ENCODE measurements at places on chromosomes 6 and 20.

DNA sequence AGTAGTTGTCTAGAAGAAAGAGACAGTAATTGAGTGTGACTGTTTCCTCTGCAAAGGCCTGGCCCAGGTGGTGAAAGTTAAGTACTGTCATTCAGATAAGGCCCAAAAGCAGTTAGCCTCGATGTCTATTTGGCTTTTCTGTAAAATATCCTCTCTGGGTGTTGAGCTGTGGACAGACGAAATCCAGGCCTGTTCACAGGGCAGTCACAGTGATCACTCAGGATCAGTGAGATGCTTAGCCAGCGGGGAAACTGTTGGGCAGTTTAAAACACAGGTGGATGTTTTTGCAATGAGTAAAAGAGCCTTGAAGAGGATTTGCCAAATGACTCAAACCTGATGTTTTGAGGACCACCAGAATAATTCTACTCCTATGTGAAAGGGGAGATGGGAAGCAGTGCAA is 22.0 kb upstream of the PRDM1 start:
- no peak for DNase-seq

DNA sequence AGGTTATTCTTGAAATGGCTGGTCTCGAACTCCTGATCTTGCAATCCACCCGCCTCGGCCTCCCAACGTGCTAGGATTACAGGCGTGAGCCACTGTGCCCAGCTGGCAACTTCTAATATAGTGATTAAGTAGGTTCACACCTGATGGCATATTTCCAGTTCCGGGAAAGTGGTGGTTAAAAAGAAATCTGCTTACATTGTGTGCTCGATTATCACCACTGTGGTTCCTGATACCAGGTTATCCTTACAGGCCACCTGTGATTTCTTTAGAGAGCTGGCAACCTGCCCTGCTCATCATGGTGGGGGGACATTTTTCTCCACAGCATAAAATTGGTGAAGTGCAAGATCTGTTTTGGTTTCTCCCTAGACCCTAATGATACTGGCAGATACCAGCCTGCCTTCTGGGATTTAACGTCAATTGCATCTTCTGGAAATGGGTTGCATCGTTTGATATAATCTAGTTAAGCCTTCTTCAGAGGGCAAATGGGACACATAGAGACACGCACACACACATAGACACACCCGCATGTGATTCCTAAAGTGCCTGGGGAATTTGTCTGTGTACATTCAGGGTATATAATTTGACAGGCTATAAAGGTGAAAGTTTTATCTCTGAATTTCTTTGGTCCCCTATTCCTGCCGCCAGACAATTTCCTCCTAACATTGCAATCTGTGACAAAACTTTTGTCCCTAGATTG is 49.7 kb upstream of the CITED2 start:
- DNase-seq, result no peak

GRCh38 chr6:108321253-108321747 is 26.4 kb downstream of the AFG1L start:
- no peak for DNase-seq

DNA sequence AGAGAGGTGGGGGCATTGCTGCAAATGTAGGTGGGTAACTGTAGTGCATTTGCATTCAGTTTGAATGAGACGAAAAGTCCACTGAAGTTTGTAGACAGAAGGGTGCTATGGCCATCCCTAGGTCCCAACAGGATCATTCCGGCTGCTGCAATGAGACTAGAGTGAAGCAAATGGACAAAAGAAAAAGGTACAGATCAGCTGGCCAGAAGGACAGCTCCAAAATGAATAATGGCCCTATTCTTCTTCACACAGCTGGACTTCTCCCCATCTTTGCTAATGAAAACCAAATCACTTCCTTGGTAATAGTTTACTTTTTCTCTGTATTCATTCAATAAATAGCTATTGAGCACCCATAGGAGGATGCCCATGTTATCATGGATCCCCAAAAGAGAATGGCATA is 56.4 kb upstream of the TPD52L1 start:
- DNase-seq, result no peak

- DNase-seq, result no peak
These were observed 39.3 kb downstream of the HUS1B start for GRCh38 chr6:617456-618100.

DNA sequence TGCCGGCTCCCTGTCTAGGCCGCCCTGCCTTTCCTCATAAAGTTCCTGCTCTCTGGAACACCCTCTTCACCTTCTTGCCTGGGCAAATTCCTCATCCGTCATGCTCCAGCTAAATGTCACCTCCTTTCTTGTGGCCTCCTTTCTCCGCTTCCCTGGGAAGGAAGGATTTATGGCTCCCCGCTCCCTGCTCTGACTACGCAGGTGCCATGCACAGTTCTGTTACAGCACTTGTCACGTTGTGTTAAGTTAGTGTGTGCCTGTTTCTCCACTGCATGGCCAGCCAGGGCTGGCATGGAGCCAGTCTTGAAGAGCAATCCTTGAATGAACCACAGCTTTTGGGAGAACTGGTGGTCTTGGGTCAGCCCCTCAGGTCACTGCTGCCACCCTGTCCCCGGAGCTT is 61.7 kb downstream of the CD40 start:
- DNase-seq, result no peak

GRCh38 chr6:147417954-147418353 is 90.5 kb upstream of the SAMD5 start:
- DNase-seq, result no peak

- no peak for DNase-seq
These were observed 973.6 kb downstream of the EYS start for GRCh38 chr6:64733433-64733832.

All from epithelial cell of proximal tubule (primary cell).